ENCODE measurements at places on chromosomes 7 and 10.
A peak's percentile ranks its signal among the peaks of the same experiment; 100 is the strongest.

GRCh38 chr10:12679636-12680035, 321.9 kb downstream of the CCDC3 start:
- no peak for DNase-seq

DNA sequence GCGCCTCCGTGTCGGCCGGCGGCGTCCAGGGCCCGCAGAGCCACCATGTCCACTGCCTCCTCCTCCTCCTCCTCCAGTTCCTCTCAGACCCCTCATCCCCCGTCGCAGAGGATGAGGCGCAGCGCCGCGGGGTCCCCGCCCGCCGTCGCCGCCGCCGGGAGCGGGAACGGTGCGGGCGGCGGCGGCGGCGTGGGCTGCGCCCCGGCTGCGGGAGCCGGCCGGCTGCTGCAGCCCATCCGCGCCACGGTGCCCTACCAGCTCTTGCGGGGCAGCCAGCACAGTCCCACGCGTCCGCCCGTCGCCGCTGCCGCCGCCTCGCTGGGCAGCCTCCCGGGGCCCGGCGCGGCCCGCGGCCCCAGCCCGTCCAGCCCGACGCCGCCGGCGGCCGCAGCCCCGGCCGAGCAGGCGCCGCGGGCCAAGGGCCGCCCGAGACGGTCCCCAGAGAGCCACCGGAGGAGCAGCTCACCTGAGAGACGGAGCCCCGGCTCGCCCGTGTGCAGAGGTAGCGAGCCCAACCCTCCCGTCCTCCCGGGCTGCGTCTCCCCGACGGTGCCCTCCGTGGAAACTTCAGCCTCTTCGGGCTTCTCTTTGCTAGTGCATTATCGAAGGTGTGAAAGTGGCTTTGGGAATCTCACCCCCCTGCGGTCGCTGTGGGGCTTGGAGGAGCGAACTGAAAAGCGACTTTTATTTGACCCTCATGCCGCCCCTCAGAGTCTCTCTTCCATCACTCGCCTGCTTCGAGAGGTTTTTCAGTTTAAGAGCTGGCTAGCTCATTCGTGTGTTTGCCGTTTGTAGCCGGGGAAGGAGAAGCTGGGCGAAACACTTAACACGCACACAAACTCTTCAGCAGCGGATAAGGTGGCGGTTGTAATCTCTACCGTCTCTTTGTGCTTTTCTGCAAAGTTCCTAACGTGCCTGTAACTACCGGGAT, 975 bp downstream of the GLCCI1 start:
- DNase-seq, result peak; percentile 50

DNA sequence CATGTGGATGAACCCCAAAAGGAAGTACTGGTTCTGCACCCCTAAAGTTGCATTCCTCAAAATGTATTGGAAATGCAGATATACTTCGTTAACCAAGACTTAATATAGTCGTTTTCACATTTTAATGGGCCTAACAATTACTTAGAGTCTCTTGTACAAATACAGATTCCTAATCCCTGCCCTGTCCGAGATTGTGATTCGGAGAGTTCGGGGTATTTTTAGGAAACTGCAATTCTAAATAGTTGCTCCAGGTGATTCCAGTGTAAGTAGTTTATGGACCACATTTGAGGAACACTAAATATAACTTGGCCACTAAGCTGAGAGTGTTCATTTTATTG, 830 bp downstream of the TRUB1 start:
- no peak for DNase-seq

GRCh38 chr10:70551466-70551865, 51.1 kb downstream of the PRF1 start:
- DNase-seq, result no peak

- no peak for DNase-seq
Measured at GRCh38 chr10:77967611-77968022, 41.1 kb upstream of the DLG5 start.

GRCh38 chr7:84092207-84092606, 102.4 kb downstream of the SEMA3A start:
- no peak for DNase-seq

DNA sequence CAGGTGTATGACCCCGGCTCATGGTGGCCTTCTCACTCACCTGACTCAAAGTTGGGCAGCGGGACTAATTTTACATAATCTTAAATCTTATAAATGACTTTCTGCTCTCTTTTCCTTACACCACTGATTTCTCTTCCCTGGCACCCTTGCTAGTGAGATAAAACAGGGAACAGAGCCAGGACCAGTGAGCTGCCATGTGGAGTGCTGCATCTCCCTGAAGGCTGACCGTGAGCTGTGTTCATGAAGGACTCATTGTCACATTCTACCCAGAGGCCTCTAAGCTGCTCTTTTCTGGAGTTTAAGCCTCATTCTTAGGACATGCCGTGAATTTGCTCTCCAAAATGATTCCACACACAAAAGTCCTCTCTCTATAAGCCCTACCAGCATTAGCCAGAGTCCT, 762.3 kb downstream of the AUTS2 start:
- DNase-seq, result peak; percentile 18

- no peak for DNase-seq
Measured at GRCh38 chr10:14156104-14156503, 174.6 kb downstream of the FRMD4A start.

DNA sequence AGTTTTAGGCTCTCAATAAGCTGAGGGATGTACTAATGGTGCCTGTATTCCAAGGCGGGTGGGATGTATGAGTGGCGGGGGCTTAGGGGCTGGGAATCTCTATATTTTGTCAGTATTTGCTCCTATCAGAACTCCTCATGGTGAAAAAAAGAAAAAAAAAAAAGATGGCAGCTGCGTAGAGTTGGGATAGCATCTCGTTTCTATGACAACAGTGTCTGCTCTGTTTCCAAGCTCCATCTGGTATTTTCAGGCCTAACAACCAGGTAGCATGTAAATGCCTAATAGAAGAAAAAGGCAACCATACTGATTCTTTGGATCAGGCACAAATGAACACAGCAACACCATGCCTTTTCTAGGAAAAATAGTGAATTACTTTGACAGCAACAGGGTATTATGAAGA, 11.7 kb upstream of the CCDC172 start:
- DNase-seq, result no peak

DNA sequence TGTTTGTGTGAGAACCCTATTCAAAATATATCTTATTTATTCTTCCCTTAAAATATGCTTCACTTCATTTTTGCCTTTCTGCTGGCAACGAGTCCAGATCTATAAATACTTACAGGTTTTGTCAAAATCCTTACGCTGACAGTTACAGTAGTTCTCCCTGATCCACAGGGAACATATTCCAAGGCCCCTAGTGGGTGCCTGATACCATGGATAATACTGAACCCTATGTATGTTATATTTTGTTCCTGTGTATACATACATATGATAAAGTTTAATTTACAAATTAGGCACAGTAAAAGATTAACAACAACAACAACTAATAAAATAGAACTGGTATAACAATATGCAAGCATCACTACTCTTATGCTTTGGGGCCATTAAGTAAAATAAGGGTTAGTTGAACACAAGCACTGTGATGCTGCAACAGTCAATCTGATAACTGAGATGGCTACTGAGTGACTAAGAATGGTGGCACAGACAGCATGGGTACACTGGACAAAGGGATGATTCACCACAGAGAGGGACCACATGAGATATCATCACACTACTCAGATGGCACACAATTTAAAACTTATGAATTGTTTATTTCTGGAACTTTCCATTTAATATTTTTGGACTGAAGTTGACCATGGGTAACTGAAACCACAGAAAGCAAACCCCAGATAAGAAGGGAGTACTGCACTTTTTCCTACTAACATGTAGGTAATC, 29.4 kb upstream of the PCGF5 start:
- peak; percentile 46 for DNase-seq

GRCh38 chr10:3400348-3400747, 227.8 kb upstream of the PITRM1 start:
- DNase-seq, result no peak

GRCh38 chr10:125689955-125690569, 7.1 kb upstream of the TEX36 start:
- no peak for DNase-seq

DNA sequence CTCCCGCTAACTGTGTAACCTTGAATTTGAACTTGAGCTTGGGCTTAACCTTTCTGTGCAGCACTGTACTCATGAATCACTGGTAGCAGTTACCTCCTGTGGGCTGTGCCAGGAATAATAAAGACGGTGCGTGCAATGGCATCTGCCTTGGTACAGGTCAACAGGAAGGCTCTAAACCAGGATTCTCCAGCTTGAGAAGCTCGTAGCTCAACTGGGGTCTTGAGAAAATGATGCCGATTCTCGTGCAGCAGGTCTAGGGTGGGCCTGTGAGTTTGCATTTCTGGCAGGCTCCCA, 112.5 kb upstream of the ANLN start:
- no peak for DNase-seq
